IPS-NIHi11 (cell line): ENCODE measurements at places on chromosomes 7 and 10.

DNA sequence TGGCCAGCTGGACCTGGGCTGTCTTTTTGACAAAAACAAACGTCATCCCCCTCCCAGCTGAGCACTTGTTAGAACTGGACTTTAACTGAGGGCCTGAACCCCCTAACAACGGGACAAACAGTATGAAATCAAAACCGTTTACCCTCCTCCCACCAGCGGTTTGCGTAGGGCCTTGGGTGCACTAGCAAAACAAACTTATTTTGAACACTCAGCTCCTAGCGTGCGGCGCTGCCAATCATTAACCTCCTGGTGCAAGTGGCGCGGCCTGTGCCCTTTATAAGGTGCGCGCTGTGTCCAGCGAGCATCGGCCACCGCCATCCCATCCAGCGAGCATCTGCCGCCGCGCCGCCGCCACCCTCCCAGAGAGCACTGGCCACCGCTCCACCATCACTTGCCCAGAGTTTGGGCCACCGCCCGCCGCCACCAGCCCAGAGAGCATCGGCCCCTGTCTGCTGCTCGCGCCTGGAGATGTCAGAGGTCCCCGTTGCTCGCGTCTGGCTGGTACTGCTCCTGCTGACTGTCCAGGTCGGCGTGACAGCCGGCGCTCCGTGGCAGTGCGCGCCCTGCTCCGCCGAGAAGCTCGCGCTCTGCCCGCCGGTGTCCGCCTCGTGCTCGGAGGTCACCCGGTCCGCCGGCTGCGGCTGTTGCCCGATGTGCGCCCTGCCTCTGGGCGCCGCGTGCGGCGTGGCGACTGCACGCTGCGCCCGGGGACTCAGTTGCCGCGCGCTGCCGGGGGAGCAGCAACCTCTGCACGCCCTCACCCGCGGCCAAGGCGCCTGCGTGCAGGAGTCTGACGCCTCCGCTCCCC lies at the start of gene IGFBP1:
TSS of gene IGFBP1 (plus strand) at position 304 of the 808 bp plus-strand sequence. CDS start at position 469, 165 bp downstream.
- peak; percentile 68 for DNase-seq

GRCh38 chr7:129271500-129272355 lies 46.9 kb downstream of the AHCYL2 start:
- DNase-seq = peak; percentile 41

DNA sequence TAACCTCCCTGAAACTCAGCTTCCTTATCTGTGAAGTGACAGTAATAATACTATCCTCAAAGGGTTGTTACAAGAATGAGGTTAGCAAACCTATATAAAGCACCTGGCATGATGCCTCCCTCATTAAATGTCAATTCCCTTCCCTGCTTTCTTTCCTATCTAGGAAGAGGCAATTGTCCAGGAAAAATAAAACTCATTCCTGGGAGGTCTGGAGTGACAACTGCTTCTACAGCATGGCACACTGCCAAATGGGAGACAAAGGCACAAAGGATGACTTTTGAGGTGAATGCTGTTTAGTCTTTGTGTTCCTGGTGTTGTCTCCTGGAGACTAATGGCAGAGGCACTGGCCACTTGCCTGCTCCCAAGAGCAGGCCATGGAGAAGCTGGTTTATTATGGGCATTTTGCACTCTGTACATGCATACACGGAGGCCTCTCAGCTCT lies 32.2 kb upstream of the PDE1C start:
- DNase-seq = no peak

DNA sequence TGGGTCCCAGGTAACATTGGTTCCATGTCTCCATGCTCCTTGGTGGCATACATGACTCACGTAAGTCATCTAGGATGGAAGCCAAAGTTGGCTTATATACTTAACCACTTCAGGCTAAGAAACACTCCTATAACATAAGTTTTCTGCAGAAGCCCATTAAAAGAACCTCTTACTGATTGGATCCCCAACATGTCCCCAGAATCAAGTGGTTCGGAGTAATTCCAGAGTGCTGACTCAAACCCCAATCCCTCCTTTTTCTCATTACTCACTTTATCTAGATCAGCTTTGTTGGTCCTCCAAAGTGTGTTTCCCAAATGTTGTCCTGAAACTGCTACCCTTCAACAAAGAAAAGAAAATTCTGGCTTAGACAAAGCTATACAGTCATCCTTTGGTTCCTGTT lies 10.1 kb upstream of the ATOH7 start:
- no peak for DNase-seq
